Activated CD4-positive, alpha-beta memory T cell treated with anti-CD3 and anti-CD28 coated beads for 36 hours (primary cell): ENCODE measurements at places on chromosomes 6 and 20.
A peak's percentile ranks its signal among the peaks of the same experiment; 100 is the strongest.

DNA sequence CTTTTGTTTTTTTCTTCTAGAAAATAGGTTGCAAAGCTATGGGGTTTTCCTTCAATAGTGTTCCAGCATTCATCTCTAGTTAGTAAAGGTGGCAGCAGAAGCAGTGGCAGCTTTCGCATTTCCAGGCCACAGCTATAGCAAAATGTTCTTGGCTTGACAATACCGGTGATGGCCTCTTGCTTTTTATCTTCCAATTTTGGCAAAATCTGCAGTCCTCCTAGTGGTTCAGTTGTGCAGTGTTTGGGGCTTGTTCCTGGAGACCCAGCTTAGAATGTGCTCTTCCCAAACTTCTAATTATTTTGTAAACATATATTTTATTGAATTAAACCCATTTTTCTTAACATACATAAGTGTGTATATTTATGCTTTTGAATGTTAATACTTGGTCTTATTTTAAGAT lies 370.6 kb upstream of the MAN1A1 start:
- no peak for DNase-seq

GRCh38 chr6:145224450-145224849 lies 510.9 kb downstream of the EPM2A start:
- no peak for DNase-seq

- no peak for DNase-seq
Observed at GRCh38 chr6:1764397-1764987, 154.8 kb downstream of the FOXC1 start.

- DNase-seq: no peak
Observed at GRCh38 chr6:154478021-154478700, 32.3 kb downstream of the CNKSR3 start.

DNA sequence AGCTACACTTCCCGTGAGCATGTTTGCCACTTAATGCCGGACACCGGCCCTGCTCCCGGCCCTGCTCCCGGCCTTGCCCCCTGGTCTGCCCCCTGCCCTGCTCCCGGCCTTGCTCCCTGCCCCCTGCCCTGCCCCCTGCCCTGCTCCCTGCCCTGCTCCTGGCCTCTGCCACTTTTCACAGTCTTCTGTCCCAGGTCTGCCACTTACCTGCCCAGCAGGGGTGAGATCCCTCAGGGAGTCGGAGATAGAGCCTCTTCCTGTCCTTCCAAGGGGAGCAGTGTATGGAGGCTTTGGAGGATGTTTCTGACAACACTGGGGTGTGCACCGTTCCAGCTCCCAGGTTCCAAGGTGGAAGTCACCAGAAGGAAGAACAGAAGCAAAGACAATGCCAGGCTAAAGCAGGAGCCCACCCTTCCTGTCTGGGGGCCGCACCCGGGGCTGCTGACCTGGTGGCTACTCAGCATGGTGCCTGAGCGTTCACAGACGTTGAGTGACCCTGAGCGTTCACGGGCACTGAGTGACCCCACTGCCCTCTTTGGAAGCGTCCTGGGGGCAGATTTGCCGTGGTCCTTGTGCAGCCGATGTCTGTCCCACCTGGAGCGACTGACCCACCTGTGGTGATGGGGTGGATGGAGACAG lies 199.8 kb downstream of the DLL1 start:
- DNase-seq: peak; percentile 3

- DNase-seq: no peak
Observed at GRCh38 chr6:27966816-27967426, 9.9 kb downstream of the OR2B6 start.

DNA sequence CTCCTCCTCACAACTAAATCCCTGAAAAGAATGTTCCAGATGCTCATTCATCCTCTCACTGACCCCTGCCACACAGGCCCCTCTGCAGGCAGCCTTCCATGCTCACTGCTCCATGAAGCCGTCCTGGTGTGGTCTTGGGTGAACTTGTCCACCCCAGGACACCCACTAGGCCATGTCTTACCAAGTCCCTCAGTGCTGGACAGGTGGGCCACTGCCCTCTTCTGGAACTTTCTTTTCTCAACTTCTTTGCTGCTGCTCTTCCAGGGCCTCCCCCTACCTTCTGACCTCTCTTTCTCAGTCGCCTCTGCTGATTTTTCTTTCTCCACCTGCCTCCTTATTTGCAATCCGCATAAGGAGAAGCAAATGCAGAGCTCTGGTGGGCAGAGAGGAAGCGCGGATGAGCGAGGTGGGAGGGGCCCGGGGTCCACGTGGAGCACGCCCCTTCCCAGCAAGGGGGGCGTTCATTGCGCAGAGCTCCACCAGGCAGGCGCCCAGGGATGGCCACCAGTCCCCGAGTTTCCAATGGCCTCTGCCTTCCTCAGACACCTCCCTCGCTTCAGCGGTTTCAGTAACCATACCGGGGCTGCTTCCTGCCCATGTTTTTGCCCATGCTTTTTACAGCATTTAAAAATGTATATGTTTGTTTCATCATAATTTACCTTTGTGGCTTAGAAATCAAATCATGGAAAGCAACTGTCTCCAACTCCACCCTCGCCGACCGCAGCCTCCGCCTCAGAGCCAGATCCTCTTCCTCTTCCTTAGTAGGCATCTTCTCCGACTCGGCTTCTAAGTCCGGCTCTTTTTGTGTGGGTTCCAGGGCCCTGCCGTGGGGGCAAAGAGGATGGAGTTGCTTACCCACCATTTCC lies 129.6 kb downstream of the ZDHHC14 start:
- DNase-seq: peak; percentile 37

GRCh38 chr20:2914160-2914559 lies 40.9 kb downstream of the PTPRA start:
- no peak for DNase-seq

GRCh38 chr6:16274483-16274882 lies 36.1 kb downstream of the GMPR start:
- DNase-seq: no peak

DNA sequence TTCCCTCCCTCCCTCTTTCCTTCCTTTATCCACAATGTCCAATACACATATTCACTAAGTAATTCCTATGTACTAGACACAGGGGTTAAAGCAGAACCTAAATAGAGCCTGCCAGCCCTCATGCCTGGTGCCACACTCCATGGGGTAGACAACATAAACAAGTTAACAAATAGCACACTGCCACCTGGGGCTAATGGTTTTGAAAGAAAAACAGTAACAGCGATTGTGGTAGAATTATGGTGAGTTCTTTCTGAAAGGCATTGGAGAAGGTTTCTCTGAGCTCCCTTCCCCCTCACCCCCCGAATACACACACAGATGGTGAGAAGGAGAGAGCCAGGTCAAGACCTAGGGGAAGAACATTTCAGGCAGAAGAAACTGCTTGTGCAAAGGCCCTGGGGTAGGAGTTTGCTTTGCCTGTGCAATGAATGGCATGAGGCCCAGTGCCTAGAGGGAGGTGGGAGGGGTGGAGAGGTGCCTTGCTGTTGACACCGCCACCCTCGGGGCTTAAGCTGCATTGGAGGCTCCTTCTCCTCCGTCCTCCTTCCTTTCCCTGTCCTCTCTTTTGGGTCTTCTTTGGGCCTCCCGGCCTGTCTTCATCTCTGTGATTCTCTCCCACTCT lies 502.4 kb upstream of the SULF2 start:
- DNase-seq: no peak

DNA sequence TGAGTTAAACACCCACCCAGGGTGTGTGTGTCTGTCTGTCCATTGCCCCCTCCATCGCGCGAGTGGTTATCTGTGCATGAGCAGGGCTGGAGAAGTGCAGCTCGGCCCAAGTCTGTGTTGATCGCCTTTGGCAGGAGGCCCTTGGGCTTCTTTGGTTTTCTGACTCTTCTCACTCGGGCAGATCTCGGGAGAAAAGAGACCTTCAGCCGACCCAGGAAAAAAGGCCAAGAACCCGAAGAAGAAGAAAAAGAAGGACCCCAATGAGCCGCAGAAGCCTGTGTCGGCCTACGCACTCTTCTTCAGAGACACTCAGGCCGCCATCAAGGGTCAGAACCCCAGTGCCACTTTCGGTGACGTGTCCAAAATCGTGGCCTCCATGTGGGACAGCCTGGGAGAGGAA lies 132.9 kb downstream of the JPH2 start:
- no peak for DNase-seq

GRCh38 chr6:57252975-57253374 lies 30.9 kb upstream of the RAB23 start:
- no peak for DNase-seq

DNA sequence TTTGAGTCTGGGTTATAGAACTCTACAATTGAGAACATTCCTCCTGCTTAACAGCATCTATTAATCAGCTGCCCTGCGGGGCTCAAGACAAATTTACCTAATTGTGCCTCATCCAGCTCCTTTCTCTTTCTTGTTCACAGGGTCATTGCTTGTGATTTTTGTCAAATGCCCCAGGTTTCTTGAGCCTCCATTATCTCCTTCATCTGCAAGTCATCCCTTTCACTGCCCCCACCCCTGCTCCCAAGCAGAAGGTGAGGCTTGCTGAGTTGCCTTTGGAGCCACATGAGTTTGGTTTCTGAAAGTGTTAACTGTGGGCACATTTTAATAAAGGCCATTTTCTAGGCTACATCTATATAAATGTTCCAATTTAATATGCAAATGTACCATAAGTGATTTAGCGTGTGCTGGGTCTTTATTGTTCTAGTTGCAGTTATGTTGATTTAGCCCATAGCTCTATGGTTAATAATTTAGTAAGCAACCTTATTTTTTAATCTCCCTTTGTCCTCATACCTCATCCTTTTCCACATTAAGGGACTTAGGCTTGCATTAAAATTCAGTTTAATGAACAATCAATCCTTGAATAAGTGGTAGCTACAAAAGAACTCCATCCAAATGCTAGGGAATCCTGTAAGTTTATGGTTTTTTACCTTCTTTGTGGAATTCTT lies 56.1 kb downstream of the VSTM2L start:
- DNase-seq: no peak

- no peak for DNase-seq
Observed at GRCh38 chr6:130337534-130337933, 28.3 kb upstream of the TMEM200A start.

GRCh38 chr6:170279977-170280688 lies 10.7 kb downstream of the DLL1 start:
- DNase-seq: peak; percentile 58

GRCh38 chr6:336159-337114 lies 44.1 kb downstream of the DUSP22 start:
- DNase-seq: no peak

DNA sequence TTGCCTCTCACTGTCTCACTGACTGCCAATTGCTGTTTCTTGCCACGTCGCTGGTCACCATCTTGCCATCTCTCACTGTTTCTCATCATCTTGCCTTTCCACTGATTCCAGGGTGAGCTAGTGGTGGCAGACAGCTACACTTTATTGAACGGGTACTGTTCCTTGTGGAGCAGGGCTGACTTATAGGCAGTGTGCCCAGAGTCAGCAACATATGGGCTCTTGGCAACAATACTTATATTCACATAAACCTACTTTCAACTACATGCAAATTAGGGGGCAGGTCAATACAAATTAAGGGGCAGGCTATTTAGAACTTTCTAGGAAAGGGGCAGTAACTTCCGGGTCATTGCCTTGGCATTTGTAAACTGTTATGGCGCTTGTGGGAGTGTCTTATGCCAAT lies 186.2 kb upstream of the SYNDIG1 start:
- DNase-seq: no peak

GRCh38 chr20:32463642-32464400 lies 105.7 kb downstream of the ASXL1 start:
- no peak for DNase-seq

- no peak for DNase-seq
Observed at GRCh38 chr20:9281803-9282202, 212.9 kb downstream of the PLCB4 start.

- no peak for DNase-seq
Observed at GRCh38 chr20:37596890-37597536, 69.3 kb upstream of the BLCAP start.

GRCh38 chr20:5908981-5909380 lies 41.4 kb downstream of the TRMT6 start:
- DNase-seq: no peak

DNA sequence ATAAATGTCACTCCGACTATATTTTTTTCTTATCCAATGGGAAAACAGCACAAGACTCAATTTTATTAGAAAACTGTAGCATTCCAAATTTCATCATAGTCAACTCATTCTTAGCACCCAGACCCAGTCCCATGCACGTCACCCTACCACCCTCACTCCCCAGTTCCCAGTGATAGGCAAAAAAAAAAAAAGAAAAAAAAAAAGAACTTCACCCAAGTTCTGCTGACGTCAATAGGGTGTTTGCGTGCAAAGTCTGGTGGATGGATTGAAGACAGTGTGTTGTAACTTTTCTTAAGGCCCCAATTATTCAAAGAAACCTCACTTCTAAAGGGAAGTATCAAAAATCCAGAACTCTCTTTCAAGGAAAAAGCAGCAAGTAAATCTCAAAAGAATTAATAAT lies 213.9 kb upstream of the PRDM1 start:
- no peak for DNase-seq

GRCh38 chr6:3471711-3472110 lies 14.9 kb upstream of the SLC22A23 start:
- no peak for DNase-seq

- peak; percentile 27 for DNase-seq
Observed at GRCh38 chr20:11891077-11891775, 26.5 kb upstream of the BTBD3 start.

DNA sequence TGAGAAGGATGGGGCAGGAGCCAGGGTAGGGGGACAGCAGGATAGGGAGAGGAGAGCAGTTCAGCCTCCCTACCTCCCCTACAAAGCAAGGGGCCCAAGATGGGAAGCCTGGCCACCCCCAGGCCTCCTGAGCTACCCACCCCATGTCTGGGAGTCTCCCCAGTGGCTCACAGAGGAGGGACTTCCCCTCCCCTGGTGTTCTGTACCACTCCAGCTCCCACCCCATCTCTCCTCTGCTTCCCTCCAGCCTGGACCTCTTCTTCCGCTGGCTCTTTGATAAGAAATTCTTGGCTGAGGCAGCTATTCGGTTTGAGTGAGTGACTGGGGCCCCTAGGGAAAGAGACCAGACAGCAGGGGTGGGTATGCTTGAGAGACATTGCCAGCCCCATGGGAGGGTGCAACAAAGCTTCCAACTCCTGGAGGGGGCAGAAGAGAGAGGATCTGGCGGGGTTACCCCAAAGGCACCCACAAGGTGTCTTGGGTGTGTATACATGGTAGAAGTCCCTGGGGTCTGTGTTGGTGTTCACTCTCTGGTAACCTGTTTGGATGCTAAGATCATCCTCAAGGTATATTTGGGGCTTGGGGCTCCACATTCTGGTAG lies 8.2 kb upstream of the CAPN11 start:
- no peak for DNase-seq

DNA sequence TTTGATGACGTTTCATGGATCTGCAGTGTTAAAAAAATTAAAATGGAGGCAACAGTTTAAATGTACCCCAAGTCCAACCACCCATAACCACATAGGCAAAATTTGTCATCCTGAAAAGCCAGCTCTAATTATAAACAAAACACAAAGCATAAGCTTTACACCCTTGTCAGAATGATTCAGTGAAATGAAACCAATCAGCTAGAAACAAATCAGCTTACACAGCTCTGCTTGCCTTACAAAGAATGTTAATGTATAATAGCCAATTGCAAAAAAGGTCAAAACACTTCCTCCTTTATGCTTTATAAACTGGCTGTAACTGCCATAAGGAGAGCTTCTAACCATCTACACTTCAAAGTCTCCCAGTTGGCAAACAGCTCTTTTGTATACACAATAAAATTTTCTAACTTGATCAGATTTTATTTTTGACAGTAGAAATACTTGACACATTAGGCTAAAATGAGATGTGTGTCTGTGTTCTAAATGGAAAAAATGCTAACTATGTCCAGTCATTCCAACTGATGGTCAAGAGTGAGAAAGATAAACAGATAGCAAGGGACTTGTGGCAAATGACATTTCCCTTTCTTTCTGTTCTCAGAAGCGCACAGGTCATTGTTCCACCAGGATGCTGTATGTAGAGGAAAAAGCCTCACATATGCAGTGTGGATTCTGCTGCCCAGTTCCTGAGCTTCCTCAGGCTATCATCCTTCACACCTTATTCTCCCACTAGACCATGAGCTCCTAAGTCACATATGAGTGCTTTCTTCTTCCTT lies 344.3 kb upstream of the ID4 start:
- no peak for DNase-seq
